Stimulated activated CD8-positive, alpha-beta memory T cell treated with anti-CD3 and anti-CD28 coated beads, Interleukin-2, amount 100 ng/mL, for 48 hours (primary cell): ENCODE measurements at places on chromosomes 5 and 9.

DNA sequence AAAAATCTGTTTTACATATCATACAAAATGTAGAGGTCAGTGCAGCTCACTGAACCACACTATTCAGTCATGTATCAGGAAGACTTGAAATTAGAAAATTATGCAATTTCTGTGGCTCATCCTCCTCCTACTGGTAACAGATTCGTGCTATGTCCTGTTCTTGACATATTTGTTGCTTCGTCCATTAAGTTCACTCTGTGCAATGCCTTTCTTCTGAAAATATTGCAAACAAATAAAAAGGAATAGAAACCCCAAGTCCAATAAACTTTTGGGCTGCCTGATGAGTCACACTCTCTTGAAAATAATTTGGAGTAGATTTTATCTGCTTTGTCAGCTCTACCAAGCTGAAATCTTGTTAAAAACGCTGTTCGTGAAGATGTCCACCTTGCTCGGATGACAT is 391.2 kb downstream of the RAB3C start:
- no peak for DNase-seq

GRCh38 chr5:178403956-178404600 is 171.5 kb upstream of the PHYKPL start:
- no peak for DNase-seq

DNA sequence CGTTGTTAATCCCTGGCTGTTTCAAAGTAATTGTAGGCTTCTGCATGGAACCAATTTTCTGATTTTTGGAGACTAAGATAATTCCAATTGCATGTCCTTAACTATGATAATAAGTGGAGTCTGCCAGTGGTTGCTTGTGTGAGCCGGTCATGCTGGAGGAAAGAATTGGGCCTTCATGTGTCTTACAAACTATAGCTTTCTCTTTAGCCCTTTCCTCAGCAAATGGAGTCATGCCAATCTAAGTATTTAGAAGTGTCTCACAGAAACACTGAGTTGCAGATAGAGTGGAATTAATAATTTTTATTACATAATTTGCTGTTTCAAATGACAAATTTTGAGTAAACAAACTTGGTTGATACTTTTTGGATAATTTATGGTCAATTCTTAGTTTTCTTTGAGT is 200.4 kb downstream of the FBXL7 start:
- no peak for DNase-seq

GRCh38 chr5:171927345-171927941 is 79.0 kb downstream of the FBXW11 start:
- no peak for DNase-seq

DNA sequence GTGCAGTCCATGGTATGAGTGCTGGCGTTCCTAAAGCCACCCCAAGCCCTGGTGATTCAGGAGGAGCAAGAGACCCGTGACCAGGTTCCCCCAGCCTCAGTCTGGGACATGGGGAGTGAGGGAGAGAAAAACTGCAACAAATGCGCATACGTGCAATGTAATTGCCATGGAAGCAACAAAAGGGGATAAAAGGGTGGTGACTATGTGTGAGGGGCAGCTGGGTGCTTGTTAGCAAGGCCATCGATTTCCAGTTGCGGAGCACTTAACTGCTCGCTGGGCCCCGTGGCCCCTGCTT is 709 bp upstream of the SH3PXD2B start:
- DNase-seq, result no peak

- DNase-seq, result no peak
Observed at GRCh38 chr9:92308893-92309292, 15.4 kb upstream of the IARS1 start.

GRCh38 chr9:96021551-96022444 is 146.3 kb downstream of the ERCC6L2 start:
- DNase-seq, result no peak

DNA sequence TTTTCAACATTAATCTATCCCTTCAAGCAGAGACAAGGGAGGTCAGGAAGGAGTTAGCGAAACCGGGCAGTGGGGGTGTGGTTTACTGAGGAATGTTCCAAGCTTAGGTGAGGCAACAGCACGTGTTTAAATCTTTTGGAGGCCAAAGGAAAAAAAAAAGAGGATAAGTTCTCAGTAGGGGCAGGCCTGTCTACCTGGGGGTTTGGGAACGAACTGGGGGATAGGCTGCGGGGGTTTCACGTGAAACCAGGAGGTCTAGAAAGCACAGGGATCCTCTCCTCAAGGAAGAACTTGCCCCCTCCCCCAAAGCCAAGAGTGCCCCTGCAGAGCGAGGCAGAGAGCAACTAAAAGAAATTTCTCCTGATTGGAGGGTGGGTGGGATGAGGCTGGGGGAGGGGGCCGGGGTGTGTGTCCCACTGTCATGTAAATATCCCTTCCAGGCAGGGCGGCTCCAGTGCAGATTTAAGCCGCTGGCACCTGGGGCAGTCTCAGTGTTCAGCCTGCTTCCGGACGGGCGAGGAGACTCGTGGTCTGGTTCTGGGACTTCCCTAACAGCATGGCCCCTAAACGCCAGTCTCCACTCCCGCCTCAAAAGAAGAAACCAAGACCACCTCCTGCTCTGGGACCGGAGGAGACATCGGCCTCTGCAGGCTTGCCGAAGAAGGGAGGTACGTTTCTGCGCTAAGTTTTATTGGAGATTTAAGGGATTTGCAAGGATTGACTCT is 5.5 kb upstream of the SET start:
- no peak for DNase-seq

GRCh38 chr9:82020331-82020730 is 31.8 kb downstream of the SPATA31D1 start:
- DNase-seq, result no peak

- no peak for DNase-seq
Observed at GRCh38 chr9:117672369-117672768, 31.8 kb upstream of the TLR4 start.

DNA sequence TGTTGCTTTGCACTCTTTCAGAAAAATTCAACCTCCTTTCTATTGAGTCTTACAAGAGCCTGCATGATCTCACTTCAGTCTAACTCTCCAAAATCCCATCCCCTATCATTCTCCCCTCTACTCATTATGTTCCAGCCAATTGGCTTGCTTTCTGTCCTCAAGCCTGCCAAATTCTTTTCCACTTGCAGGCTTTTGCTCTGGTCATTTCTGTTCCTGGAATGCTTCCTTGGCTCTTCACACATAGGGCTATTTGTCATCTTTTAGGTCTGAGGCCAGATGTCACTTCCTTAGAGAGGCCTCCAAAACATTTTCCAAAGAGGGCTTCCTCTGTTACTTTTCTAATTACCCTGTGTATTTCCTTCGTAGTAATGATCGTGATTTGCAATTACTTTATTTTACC is 11.8 kb upstream of the CHD1 start:
- DNase-seq, result no peak

DNA sequence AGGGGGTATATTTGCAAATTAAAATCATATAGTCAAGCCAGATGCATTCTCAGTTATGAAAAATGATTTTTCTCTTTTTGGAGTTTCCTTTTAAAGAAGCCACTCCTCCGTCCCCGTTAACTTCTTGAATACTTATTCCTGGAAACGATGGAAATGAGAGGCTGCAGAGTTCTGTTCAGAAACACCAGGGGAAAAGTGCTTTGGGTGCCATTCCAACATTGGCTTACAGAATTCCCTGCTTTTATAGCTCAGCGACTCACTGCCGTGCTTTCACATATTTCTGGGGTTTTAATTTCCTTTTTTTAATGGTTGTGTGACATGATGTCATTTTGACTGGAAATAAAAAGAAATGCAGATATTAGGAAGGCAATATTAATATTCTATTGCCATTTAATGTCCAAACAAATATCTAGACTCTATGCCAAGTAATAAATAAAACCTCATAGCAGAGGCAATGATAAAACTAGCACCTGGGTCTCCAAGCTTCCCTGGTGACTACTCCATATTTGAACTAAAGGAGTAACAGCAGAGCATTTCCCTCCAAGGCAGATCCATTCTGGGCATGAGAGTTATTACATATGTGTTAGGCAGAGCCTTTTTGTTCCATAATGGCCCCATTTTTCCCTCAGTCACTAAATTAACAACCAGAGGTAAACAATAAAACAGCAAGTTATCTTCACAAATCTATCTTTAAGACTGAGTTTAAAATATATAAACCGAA is 363.4 kb downstream of the EBF1 start:
- DNase-seq, result no peak

- DNase-seq, result no peak
Observed at GRCh38 chr9:34664281-34665066, 2.0 kb upstream of the CCL27 start.

DNA sequence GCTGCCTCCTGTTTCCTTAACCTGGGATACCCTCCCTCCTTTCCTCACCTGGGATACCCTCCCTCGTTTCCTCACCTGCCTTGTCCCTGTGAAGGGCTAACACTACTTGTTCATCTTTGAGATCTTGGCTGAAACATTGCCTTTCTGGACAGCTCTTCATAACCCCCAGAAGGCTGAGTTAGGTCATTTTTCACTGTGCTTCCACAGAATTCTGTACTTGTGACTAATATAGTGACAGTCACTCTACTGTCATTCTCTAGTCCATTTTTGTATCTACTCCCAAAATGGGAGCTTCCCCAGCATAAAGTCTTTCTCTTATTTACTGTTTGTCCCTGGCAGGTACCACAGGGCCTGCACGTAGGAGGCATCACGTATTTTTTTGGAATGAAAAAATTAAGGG is 21.5 kb upstream of the DAB2 start:
- DNase-seq, result no peak

GRCh38 chr9:16828340-16829281 is 41.9 kb downstream of the BNC2 start:
- DNase-seq, result no peak

DNA sequence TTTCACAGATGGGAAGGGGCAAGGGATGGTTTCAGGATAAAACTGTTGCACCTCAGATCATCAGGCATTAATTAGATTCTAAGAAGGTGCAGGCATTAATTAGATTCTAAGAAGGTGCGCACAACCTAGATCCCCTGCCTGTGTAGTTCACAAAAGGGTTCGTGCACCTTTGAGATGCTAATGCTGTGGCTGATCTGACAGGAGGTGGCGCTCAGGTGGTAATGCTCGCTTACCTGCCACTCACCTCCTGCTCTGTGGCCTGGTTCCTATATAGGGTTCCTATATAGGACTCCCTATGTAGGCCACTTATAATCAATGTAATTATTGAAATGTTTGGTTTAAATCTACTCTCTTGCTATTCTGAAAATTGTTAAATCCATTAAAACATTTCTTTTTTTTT is 171.0 kb downstream of the MSX2 start:
- DNase-seq, result no peak

DNA sequence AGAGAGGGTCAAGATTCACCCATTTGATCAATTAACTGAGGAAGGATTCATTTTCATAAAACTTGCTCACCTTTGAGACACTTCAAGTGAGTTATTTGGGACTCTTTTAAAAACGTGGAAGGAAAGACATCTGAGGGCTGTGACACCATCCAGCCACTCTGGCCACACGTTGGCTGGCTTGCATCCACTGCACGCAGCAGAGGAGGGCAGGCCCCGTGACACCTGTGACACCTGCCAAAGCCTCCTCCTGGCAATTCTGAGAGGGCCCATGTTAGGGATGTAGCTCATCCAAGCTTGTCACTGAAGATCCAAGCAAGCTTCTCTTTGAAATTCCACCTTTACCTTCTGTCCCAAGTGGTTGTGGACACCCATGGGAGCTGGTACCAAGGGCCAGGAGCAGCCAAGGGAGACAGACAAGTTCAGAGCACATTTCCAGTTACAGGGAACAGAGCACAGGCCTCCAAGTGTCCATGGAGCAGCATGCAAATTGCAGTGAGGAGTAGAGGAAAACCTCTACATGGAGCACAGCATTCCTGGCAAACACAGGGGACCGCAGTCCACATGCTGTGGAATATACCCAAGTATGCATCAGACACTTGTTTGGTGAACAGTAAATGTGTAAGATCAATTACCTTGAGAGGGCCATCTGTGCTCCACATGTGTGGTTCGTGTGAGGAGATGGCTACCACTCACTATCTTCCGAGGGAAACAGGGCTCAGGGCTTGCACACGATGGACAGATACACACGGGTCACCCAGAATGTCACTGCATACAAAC is 4.8 kb downstream of the PRSS3 start:
- DNase-seq, result no peak

DNA sequence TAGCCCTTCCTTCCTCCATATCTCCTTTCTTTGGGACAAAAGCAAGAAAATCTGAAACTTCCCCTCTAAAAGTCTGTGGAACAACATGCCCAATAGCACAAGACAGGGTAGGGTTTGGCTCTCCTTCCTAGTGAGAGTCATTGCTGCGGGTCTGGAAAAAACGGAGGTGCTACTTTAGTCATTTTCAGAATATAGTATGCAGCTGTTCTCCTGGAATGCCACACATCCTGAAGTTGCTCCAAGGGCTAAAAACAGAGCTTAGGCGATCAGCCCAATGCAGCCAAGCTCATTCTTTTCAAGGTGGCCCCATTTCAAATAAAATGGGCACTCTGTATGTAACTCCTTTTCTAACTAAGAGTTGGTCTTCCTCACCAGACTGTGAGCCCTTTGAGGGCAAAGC is 39.5 kb upstream of the MYOT start:
- DNase-seq, result no peak

DNA sequence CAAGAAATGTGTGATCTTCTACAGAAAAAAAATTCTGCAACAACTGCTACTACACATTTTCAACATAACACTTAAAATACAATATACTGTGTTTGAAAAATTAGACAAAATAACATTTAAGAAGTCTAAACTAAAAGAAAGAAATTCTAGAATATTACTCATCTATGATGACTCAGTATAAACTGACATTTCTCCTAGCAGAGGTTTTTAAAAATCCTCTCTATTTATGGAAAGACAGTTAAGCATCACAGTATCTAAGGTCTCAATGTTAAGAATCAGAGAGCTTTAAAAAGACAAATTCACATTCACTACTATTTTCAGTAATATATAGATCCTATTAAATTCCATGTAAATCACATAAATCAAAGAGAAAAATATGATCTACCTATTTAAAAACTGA is 61.3 kb downstream of the NR2F1-AS1 start:
- DNase-seq, result no peak

DNA sequence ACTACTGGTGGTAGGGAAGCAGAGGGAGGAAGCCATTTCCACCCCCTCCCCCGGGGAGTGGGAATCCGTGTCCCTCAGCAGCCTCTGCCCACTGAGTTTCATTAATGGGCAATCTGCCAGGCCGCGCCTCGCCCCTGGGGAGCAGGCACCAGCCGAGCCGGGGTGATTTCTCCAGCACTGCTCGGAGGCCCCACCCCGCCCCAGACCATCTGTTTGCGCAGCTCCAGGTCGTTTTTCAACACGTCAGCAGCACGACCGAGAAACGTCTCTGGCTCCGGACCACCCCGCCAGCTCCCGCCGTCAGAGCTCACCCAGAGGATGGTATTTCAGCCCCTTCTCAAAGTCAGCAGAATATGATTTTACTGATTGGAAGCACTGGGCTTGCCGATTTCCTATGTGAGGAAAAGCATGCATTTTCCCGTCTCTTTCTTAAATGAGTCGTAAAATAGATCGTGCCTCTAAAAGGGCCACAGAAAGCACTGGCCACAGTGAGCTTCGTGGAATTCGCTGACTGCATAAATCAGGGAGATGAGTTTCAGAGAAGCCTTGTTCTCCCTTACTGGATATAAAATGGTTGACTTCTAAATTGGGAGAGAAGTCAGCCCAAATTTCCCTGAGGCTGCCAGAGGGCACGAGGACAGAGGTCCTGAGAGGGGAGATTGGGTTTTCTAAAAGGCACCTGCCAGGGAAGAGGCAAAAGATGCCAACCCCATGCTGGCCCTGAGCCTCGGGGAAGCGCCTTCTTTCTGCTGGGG is 47.0 kb downstream of the OLFM1 start:
- no peak for DNase-seq
